ENCODE measurements at places on chromosomes 13 and 19.

DNA sequence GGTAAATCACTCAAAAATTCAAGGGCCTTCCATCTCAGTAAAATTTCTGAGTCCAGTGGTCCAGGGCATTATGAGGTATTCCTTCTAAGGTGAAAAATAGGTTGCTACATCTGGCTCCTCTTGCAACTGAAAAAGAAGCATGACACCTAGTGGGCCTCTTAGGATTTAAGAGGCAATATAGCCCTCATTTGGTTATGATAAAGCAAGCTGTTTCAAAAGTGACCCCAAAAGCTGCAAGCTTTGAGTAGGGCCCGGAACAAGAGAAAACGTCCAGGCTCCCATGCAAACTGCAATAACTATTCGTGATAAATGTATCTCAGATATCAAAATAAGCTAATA lies 1910.2 kb upstream of the PRR20A start:
- DNase-seq: no peak

DNA sequence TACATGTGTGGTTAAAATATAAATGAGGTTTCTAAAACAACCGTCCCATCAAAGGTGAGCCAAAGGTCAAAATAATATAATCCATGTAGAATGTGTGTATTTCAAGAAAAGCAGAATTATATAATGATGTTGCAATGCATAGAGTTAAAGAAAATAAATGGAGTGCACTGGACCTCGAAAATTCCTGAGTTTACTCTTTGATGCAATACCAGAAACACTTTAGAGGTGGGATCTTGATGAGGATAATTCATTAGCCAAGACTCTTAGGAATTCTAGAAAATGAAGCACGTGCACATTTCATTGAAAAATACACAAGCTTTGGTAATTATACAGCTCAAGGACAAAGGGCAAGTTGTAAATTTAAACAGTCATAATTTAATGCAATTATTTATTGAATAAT lies 508.9 kb upstream of the ARGLU1 start:
- no peak for DNase-seq

GRCh38 chr13:40581277-40581579 lies 85.2 kb downstream of the FOXO1 start:
- no peak for DNase-seq

DNA sequence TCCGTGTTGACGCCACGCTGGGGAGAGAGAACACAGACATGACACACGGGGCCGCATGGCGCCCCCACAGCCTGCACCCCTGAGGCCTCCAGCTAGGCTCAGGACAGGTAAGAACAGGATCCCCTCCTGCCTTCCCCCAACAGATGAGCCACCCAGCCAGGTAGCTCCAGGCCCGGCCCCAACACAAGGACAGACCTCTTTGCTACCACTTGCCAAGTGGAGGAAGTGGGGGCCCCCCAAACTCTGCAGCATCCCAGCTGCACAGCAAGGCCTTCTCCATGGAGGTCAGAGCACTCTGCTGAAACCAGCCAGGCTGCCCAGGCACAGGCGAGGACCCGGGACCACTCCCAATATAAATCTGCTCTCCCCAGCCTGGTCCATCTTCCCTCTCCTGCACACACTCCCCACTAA lies 31.5 kb downstream of the PEPD start:
- no peak for DNase-seq

GRCh38 chr19:45138303-45138751 lies 22.5 kb downstream of the NKPD1 start:
- no peak for DNase-seq

GRCh38 chr19:39152066-39152465 lies 26.5 kb downstream of the PAK4 start:
- no peak for DNase-seq

DNA sequence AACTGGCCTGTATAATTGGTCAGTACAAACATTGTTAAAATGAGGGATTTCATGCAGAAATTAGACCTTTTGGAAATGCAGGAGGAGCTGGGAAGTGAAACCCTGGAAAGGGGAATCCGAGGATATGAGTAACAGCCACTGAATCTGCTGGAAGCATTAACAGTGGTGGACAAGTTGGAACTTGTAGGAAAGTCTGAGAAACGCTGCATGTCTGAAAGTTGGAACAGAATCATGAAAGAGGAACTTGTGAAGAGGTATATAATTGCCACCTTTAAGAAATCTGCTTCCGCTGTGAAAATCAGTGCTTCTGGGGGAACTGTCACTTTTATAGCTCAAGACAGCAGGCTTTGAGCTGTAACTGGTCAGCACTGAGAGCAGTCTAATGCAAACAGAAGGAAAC lies 716.5 kb upstream of the PRR20A start:
- DNase-seq: no peak
